ENCODE measurements at places on chromosomes 6 and 20. TPM values are rescaled to one million over a fixed set of nuclear protein-coding genes. Genes with fewer than 3 reads are reported as not detected.
A peak's percentile ranks its signal among the peaks of the same experiment; 100 is the strongest.

DNA sequence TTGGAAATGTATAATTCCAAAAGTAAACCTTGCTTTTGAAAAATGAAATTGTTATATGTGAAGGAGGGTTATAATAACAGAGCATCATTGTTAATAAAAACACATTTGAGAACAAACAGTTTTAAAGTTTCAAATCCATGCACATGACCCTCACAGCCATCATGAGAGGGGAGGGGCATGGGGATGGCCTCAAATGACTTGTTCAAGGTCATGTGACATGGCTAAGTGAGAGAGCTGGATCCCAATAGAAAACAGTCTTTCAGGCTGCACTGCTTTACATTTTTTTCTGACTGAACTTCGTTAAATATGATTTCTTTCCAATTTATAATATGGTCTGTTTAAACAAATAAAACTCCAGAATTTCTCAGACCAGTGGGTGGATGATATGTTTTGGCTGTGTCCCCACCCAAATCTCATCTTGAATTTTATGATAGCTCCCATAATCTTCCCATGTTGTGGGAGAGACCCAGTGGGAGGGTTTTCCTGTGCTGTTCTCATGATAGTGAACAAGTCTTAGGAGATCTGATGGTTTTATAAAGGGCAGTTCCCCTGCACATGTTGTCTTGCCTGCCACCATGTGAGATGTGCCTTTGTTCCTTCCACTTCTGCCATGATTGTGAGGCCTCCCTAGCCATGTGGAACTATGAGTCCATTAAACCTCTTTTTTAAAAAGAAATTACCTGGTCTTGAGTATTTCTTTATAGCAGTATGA lies 66.0 kb downstream of the DTD1 start:
- DNase-seq, result no peak
- no peak overlapping the region for H3K4me3 ChIP-seq
- no peaks in the 10 kb centered on the region for H3K27me3 ChIP-seq
- H3K27ac ChIP-seq, result no peak overlapping the region
- H3K4me1 ChIP-seq, result no peaks in the 10 kb centered on the region

The ACSS1 gene
- 0.72 TPM for total RNA-seq

DNA sequence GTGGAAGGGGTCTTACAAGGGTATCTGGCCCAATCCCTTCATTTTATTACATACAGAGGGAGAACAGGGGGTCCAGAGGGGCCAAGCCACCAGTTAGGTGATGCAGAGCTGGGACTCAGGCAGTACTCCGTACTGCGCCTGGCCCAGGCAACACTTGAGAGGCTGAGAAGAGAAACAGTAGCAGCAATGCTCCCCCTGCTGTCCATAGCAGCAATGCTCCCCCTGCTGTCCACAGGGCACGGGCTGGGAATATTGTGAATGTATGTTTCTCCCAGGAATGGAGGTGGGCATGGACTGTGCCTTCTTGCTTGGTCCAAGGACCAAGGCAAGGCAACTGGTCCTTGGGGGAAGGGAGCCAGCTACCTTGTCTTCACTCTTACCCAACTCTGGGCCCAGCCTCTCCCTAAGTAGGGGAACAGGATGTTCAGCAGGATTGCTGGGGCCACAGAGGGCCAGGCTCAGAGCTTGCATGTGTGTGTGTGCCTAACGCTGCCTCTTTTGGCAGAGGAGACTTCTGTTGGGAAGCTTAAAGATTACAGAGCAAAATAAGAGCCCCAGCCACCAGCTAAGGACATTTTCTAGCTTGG lies 14.8 kb upstream of the FAM83C start:
- H3K36me3 ChIP-seq, result peaks cover 2% of the 10 kb centered on the region
- H3K4me1 ChIP-seq, result peaks cover 15% of the 10 kb centered on the region
- peak; percentile 41 for DNase-seq
- no peaks in the 10 kb centered on the region for H3K27me3 ChIP-seq

DNA sequence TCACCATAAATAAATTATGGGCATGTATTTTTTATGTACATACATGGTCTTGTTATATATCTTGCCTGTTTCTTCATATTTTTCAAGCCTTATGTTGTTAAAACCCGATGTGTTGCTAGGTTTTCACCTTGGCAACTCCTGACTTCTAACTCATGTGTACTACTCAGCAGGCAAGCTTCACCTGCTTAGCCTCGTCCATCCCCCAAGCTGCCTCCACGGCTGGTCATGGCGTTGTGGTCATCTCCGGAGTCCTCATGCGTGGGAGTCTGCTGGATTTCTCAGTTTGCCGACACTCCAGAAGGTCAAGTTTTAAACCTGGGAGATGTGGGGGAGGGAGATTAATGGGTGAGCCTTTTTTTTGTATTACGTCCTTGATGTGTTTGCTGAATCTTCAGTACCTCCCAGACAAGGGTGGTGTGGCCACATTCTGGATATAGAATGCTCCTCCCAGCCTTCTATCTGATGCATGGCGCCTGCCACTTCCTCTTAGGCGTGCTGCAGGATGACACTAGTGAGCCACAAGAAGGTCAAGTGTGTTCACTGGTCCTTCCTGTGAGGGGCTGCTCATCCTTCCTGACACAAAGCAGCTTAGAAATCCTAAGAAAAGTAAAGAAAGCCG lies 26.6 kb upstream of the EDN3 start:
- H3K4me3 ChIP-seq, result no peak overlapping the region
- no peak for DNase-seq
- peaks cover 39% of the 10 kb centered on the region for H3K27me3 ChIP-seq

The OTOR gene
- not detected for total RNA-seq

The TXLNB gene
- total RNA-seq, result not detected

DNA sequence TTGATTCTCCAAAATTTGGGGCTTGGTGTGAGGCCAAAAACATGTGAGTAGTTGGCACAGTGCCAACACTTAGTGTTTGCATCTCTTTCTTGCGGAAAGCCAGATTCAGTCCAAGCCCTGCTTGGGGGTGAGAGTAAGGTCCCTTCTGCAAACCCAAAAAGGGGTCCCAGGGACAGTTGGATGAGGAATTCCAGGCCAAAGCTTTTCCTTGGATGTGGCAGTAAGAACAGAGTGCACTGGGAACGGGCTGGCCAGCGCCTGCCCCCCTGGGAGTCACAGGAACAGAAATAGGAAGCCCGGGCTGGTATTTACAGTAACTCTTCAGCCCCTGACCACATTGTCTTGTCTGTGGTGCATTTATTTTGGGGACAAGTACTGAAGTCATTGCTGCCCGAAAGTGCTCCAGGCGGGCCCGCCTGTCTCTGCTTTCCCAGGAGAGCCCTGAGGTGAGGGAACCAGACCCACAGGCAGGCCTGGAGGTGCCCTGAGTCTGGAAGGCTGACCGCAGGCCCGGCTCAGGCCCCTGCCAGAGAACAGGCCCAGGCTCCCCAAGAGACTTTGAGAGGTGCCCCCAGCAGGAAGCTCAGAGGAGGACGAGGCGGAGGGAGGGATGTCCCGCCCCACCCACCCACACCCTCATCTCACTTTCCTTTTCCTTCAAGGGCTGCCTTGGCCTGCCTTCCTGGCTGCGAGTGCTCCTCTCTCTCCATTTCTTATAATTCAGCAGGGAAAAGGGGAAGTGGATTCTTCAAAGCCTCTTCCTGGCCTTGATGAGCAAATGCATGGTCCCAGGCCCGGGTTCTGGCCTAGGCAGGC lies 218.4 kb downstream of the MAFB start:
- no peaks in the 10 kb centered on the region for H3K4me1 ChIP-seq
- no peaks in the 10 kb centered on the region for H3K36me3 ChIP-seq
- H3K4me3 ChIP-seq, result no peak overlapping the region
- no peak overlapping the region for H3K27ac ChIP-seq
- peaks cover 6% of the 10 kb centered on the region for H3K27me3 ChIP-seq

GRCh38 chr6:150874179-150874578 lies 8.7 kb downstream of the MTHFD1L start:
- H3K27me3 ChIP-seq, result no peaks in the 10 kb centered on the region
- peaks cover 4% of the 10 kb centered on the region for H3K36me3 ChIP-seq
- H3K4me3 ChIP-seq, result no peak overlapping the region
- peaks cover 14% of the 10 kb centered on the region for H3K4me1 ChIP-seq
- DNase-seq, result no peak
- no peak overlapping the region for H3K27ac ChIP-seq

DNA sequence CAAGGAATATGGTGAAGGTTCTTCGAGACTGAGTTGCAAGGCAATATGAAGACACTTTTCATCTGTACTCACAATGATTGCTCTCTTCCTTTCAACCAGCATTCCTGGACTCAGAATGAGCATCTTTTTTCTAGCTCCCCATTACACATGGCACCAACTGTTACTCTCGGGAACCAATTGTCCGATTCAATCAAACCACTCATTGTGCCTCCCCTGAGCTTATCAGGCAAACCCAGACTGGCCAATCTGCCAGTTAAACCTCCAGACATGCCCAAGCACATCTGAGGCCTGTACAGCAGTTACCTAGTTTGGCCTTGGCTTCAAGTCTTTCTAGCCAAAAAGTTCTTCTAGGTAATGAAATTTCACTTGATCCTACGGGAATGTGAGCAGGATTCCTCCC lies 164.1 kb downstream of the ID4 start:
- peaks cover 11% of the 10 kb centered on the region for H3K27me3 ChIP-seq
- no peak overlapping the region for H3K27ac ChIP-seq
- no peak overlapping the region for H3K4me3 ChIP-seq
- H3K36me3 ChIP-seq, result no peaks in the 10 kb centered on the region
- DNase-seq, result no peak
- no peaks in the 10 kb centered on the region for H3K4me1 ChIP-seq

The PPIL6 gene
- 7.9 TPM for total RNA-seq

The MYL9 gene
- 31.0 TPM for total RNA-seq

- no peaks in the 10 kb centered on the region for H3K36me3 ChIP-seq
- H3K4me3 ChIP-seq, result no peak overlapping the region
- H3K27me3 ChIP-seq, result peaks cover 20% of the 10 kb centered on the region
- no peaks in the 10 kb centered on the region for H3K4me1 ChIP-seq
Measured at GRCh38 chr6:29925321-29925720, 17.0 kb upstream of the HLA-A start.

DNA sequence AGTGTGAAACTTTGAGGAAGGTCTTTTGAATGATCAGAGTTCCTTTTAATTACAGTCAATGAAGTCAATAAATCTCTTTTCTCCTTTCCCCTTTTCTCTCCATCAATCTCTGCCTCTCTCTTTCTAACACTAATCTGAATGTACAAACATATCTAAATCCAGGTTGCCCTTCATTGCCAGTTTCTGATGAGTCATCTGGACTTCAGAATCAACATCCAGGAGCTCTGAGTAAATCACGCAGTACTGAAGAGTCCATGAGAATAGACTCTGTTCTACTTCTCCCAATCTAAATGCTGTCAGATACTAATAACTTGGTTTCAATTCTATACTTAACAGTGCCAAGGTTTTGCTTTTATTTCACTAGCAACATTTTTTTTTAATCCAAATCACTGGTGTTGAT lies 238.7 kb upstream of the THEMIS start:
- H3K27ac ChIP-seq, result no peak overlapping the region
- H3K27me3 ChIP-seq, result no peaks in the 10 kb centered on the region
- no peak overlapping the region for H3K4me3 ChIP-seq
- H3K4me1 ChIP-seq, result peaks cover 16% of the 10 kb centered on the region
- H3K36me3 ChIP-seq, result peaks cover 2% of the 10 kb centered on the region
- DNase-seq, result no peak

GRCh38 chr6:144008846-144009245 lies 787 bp upstream of the PLAGL1 start:
- DNase-seq, result no peak
- H3K4me1 ChIP-seq, result peaks cover 9% of the 10 kb centered on the region
- H3K36me3 ChIP-seq, result peaks cover 2% of the 10 kb centered on the region
- peaks cover 39% of the 10 kb centered on the region for H3K27me3 ChIP-seq

DNA sequence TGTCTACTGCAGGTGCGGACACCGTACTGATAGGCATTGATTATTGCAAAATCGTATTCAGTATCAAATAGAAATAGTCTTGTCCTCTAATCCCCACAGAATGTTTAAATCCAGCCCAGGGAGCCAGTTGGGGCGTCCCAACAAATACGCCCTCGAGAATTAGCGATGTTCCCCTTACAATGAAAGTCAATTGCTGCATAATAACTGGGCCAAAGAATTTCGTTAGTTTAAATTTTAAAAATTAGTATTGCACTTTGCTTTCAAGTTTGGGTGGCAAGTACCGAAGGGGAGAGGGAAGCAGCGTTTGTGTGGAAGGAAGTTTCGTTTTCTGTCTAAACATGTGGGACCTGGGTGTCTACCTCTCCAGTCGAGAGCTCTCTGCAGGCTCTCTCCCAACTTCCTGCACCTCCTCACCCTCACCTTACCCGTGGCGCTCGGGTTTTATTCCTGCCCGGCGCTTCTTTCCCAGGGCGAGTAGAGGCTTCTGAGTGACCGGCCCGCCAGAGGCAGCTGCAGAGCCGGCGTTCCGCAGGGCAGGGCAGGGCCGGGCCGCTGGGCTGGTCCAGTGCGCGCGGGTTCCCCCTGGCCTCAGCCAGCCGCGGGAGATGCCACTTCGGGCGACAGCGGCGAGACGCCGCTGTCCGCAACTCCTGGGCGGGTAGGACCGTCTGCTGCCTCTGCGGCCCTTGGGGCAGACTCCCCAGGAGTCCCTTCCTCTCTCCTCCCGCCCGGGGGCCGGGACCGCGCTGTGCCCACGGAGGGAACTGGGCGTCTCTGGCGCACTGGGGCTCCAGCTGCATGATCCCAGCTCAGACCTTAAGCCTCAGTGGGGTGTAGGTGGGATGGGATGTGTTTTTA lies 862 bp upstream of the TFAP2C start:
- H3K4me1 ChIP-seq, result peaks cover 5% of the 10 kb centered on the region
- no peak overlapping the region for H3K27ac ChIP-seq
- peaks cover 77% of the 10 kb centered on the region for H3K27me3 ChIP-seq
- H3K36me3 ChIP-seq, result no peaks in the 10 kb centered on the region

The GLP1R gene
- total RNA-seq, result 4.0 TPM

GRCh38 chr6:134534708-134535149 lies 216.8 kb upstream of the SGK1 start:
- H3K36me3 ChIP-seq, result no peaks in the 10 kb centered on the region
- H3K4me1 ChIP-seq, result peaks cover 3% of the 10 kb centered on the region
- no peak overlapping the region for H3K27ac ChIP-seq
- no peaks in the 10 kb centered on the region for H3K27me3 ChIP-seq
- no peak for DNase-seq

The KIF25 gene
- total RNA-seq, result not detected
